Activated T-helper 2 cell treated with anti-CD3 and anti-CD28 coated beads, Interferon-gamma antibody, Interleukin-2, Interleukin-4, amounts not matched to agents 10 μg/mL and 5 μg/mL and 100 μg/mL, durations not matched to agents 14 hours and 24 hours and 36 hours (primary cell): ENCODE measurements at places on chromosomes 4 and X. TPM values are rescaled to one million over a fixed set of nuclear protein-coding genes. Genes with fewer than 3 reads are reported as not detected.

The RAB39B gene
- total RNA-seq: 8.3 and 9.4 TPM in 2 replicates

- peaks cover 5% of the 10 kb centered on the region for H3K27me3 ChIP-seq
- DNase-seq: no peak
- no peak overlapping the region for H3K27ac ChIP-seq
- no peaks in the 10 kb centered on the region for H3K4me1 ChIP-seq
- H3K36me3 ChIP-seq: no peaks in the 10 kb centered on the region
These were observed 24.3 kb upstream of the ETNPPL start for GRCh38 chr4:108787106-108787505.

DNA sequence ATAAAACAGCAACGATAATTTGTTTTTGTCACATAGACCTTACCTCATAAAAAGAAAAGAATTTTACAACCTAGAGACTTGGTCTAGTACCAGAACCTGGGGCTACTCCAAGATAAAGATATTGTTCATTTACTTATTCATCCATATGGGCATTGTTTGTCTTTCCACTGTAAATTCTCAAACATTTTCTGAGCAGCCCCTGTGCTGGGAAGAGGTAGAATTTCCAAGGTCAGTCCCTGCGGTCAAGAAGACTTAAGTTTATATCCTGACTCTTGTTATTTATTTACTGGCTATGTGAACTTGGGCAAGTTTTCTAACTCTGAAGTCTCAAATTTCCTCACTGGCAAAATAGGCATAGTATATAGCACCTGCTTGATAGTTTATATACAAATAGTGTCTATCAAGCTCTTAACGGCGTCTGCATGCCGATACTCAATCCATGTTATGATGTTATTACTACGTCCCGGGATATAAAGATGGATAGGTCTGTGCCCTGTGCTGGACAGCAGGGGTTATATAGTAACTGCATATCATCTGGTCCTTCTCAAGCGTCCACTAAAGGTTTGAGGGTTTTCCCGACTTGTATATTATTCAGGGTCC, 222.1 kb upstream of the TAPT1 start:
- no peaks in the 10 kb centered on the region for H3K4me1 ChIP-seq
- no peak overlapping the region for H3K27ac ChIP-seq
- H3K4me3 ChIP-seq: no peak overlapping the region
- no peak for DNase-seq

GRCh38 chr4:99134586-99134985, 9.5 kb downstream of the ADH4 start:
- no peaks in the 10 kb centered on the region for H3K36me3 ChIP-seq
- no peak overlapping the region for H3K27ac ChIP-seq
- H3K27me3 ChIP-seq: peaks cover 2% of the 10 kb centered on the region
- H3K4me1 ChIP-seq: no peaks in the 10 kb centered on the region

The CXCL3 gene
- 0.14 TPM in 1 of 2 replicates, not detected in the other for total RNA-seq

The NXF2 gene
- not detected in 2 replicates for total RNA-seq

DNA sequence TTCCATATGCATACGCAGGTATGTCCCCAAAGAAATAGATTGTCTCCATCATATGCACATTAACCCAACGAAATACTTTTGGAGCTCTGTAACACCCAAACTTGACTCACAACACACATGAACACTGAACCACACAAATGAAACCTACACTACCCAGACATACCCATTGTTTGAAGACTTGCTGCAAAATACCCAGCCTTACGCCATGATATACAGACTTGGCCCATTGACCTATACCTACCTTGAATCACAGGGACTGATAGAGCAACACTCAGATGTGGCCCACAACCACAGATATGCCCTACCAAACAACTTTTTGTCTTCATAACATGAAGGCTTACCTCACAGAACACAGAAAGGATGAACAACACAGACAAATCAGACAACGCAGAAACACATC, 15.9 kb downstream of the LINC00632 start:
- no peak for DNase-seq
- no peaks in the 10 kb centered on the region for H3K36me3 ChIP-seq
- no peaks in the 10 kb centered on the region for H3K4me1 ChIP-seq
- no peak overlapping the region for H3K4me3 ChIP-seq

- no peak for DNase-seq
- H3K36me3 ChIP-seq: peaks cover 32% of the 10 kb centered on the region
- H3K4me1 ChIP-seq: peaks cover 11% of the 10 kb centered on the region
- no peak overlapping the region for H3K4me3 ChIP-seq
- H3K27ac ChIP-seq: peak overlapping the region; percentile 42
These were observed 29.6 kb downstream of the REST start for GRCh38 chr4:56937262-56937661.

The ADH6 gene
- not detected in 2 replicates for total RNA-seq

DNA sequence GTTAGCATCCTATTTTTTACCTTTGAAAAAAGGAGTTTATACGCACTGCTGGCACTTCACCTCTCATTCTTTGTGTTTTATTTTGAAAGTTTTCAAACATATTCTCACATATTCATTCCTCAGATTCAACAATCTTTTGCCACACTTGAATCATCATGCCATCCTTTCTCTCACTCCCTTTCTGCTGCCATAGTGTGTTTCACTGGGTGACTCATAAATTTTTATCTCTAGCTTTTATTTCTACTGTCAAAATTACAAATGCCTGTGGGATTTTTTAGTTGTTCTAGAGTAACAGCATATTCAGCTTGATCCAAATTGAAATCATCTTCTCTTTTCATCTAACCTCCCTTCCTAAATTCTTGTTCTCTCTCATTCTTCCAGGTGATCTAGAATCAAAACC, 28.0 kb downstream of the MFSD8 start:
- peaks cover 13% of the 10 kb centered on the region for H3K36me3 ChIP-seq
- H3K27ac ChIP-seq: peak overlapping the region; percentile 15

DNA sequence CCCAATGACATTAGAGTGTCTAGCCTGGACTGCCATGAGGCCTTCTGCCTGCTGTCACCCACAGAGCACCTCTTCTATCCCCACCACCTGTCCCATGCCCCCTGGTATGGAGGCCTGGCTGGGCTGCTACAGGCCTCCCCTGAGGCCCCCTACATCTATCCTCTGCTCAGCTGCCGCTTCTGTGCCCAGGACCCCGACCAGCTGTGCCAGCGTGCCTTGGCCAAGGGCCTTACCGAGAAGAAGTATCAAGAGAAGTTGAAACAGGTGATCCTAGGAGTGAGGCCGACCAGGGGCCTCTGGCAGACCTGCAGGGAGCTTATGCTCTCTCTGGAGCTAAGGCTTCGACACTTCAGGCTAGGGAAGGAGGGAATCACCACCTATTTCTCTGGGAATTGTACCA, 21.7 kb upstream of the TECRL start:
- no peaks in the 10 kb centered on the region for H3K27me3 ChIP-seq
- H3K36me3 ChIP-seq: no peaks in the 10 kb centered on the region
- no peaks in the 10 kb centered on the region for H3K4me1 ChIP-seq
- H3K4me3 ChIP-seq: no peak overlapping the region
- no peak for DNase-seq

GRCh38 chr4:123216946-123217345, 179.6 kb upstream of the SPRY1 start:
- no peak overlapping the region for H3K4me3 ChIP-seq
- H3K4me1 ChIP-seq: no peaks in the 10 kb centered on the region
- no peaks in the 10 kb centered on the region for H3K36me3 ChIP-seq
- H3K27ac ChIP-seq: no peak overlapping the region
- H3K27me3 ChIP-seq: no peaks in the 10 kb centered on the region

GRCh38 chr4:120331486-120332370, 265.1 kb upstream of the MAD2L1 start:
- H3K27ac ChIP-seq: no peak overlapping the region
- H3K27me3 ChIP-seq: no peaks in the 10 kb centered on the region
- no peak overlapping the region for H3K4me3 ChIP-seq
- H3K4me1 ChIP-seq: no peaks in the 10 kb centered on the region
- no peak for DNase-seq

DNA sequence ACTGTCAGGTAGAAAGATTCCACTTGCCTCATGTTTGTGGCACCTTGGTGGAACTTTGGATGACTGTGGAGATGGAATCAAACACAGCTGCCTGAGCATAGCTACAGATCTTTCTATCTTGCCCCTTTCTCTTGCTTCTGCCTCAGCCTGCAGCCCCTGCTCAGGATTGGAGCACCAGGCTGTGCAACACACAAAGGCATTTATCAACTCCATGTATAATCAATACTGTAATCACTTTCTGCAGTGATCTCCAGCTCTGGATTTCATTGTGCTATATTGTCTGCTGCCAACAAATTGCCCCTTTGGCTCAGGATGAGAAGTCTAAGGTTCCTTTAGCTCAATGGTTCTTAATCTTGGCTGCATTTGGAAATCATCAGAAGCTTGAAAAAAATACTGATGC, 86.3 kb upstream of the PRPS1 start:
- DNase-seq: no peak
- H3K27ac ChIP-seq: no peak overlapping the region
- peaks cover 2% of the 10 kb centered on the region for H3K27me3 ChIP-seq
- no peak overlapping the region for H3K4me3 ChIP-seq
- peaks cover 2% of the 10 kb centered on the region for H3K4me1 ChIP-seq

- no peaks in the 10 kb centered on the region for H3K36me3 ChIP-seq
- H3K4me3 ChIP-seq: no peak overlapping the region
- H3K4me1 ChIP-seq: no peaks in the 10 kb centered on the region
- no peaks in the 10 kb centered on the region for H3K27me3 ChIP-seq
- H3K27ac ChIP-seq: no peak overlapping the region
These were observed 220.3 kb upstream of the SFRP2 start for GRCh38 chr4:154009191-154009590.

The HMGN5 gene
- total RNA-seq: 1.3 and 2.8 TPM in 2 replicates

DNA sequence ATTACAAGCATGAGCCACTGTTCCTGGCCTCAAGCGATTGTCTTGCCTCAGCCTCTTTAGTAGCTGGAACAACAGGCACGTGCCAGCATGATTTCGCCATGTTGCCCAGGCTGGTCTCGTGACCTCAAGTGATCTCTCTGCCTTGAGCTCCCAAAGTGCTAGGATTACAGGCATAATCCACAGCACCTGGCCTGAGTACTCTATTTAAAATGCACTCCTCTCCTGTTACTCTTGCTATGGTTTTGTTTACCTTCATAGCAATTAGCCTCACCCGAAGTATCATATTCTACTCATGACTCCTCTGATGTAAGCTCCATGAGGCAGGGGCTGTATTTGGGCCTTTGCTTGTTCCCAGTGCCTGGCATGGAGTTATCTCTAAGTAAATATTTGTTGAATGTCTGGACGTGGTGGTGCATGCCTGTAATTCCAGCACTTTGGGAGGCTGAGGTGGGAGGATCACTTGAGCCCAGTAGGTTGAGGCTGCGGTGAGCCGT, 92.5 kb upstream of the SLC34A2 start:
- no peaks in the 10 kb centered on the region for H3K27me3 ChIP-seq
- no peaks in the 10 kb centered on the region for H3K4me1 ChIP-seq
- no peak overlapping the region for H3K4me3 ChIP-seq

DNA sequence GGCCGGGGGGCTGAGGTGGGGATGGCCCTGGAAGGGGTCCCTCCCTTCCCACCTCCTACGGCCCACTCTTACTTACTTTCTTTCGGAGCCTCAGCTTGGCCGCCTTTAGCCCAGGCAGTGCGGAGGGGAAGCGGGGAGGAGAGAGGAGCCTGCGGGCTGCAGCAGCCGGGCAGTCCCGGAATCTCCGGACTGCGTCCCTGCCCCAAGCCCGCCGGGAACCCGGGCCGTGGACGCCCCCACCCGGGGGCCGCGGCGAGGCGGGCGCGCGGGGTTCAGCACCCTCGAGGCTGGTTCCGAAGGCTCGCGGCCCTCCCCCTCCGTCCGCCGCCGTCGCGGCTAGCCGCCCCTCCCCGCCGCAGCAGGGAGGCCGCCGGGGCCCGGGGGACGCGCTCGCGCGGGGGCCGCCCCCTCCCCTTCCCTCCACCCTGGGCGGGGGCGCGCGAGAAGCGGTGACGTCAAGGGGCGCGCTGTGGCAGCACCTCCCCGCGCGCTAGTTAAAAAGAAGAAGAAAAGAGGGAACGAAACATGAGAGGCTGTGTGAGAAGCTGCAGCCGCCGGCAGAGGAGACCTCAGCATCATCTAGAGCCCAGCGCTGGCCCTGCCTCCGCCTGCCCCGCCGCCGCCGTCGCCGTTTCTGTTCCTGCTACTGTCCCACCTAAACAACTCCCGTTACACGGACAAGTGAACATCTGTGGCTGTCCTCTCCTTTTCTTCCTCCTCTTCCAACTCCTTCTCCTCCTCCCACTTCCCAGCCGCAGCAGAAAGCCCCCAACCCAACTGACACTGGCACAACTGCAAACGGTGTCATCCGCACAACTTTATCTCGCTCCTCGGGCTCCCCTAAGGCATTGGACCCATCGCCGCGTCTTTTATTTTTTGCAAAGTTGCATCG, at the start of gene HHIP:
TSS of gene HHIP (plus strand) at position 526 of the 892 bp plus-strand sequence. CDS start 520 bp downstream, outside the sequence.
- no peak within 1 kb of the TSS for H3K27ac ChIP-seq
- H3K36me3 ChIP-seq: no peaks in the 10 kb centered on the region
- peak within 1 kb of the TSS; percentile 83 for H3K4me3 ChIP-seq
- peak; percentile 13 for DNase-seq

DNA sequence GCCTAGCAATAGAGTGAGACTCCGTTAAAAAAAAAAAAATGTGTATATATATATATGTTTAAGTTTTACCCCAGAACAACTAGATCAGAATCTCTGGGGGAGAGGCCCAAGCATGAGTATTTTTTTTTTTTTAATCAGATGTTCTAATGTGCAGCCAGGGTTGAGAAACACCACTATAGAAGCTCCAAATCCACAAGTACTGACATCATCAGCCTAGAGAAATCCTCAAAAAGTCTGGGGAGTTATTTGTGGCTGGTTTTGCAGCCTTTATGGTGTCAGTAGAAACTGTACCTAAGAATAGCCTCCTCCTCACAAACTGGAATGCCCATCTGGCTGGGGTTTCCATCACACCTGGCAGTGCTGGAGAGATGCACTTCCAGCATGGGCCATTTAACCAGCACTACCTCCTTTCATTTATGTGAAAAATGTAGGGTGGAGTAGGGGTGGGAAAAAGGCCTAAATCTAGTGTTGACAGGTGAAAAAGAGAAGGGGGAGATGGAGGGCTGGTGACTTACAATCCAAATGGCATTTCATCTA, 93.5 kb downstream of the CBLL2 start:
- no peaks in the 10 kb centered on the region for H3K27me3 ChIP-seq
- no peaks in the 10 kb centered on the region for H3K4me1 ChIP-seq
- DNase-seq: no peak
- no peak overlapping the region for H3K27ac ChIP-seq
- H3K4me3 ChIP-seq: no peak overlapping the region

The CTAG1B gene
- not detected in 2 replicates for total RNA-seq

DNA sequence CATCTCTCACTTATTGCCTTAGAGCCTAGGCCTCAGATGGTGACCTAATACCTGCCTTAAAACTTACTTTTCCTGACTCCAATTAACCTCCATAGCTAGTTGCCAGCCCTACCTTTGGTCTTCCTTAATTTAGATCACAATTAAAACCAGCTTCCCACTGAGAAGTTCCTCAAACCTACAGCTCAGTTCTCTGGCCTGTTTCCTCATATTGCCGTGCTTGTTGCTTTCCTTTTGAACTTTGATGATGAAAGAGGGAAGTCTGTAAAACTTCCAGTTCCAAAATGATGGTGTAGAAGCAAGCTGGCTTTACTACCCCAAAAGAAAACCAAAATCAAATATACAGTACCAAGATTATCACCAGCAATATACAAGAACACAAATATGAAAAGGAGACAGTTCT, 28.9 kb upstream of the CAMK2D start:
- H3K27ac ChIP-seq: no peak overlapping the region
- H3K36me3 ChIP-seq: no peaks in the 10 kb centered on the region
- no peaks in the 10 kb centered on the region for H3K4me1 ChIP-seq
- no peak overlapping the region for H3K4me3 ChIP-seq
- H3K27me3 ChIP-seq: peaks cover 2% of the 10 kb centered on the region
